ENCODE measurements at places on chromosomes 2 and 18. TPM values are rescaled to one million over a fixed set of nuclear protein-coding genes. Genes with fewer than 3 reads are reported as not detected.

DNA sequence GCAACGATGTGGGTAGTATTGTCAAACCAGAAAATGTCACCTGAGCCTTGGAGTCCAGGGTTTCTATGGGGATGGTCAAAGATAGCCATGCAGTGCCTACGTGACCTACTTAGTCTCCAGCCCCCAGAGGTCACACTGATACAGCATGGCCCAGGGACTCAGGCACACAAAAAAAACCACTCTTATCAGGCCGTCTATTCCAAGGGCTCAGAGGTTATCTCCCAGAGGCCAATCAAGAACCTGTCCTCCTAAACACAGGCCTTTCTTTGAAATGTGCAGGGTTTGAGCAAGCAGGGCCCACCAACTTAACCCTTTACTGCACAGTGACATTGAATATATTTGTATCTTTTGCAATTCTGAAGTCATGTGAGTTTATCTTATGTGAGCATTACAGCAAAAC, 82.7 kb downstream of the MRO start:
- no peaks in the 10 kb centered on the region for H3K4me1 ChIP-seq
- no peak overlapping the region for H3K27ac ChIP-seq
- no peaks in the 10 kb centered on the region for H3K36me3 ChIP-seq
- no peak overlapping the region for H3K4me3 ChIP-seq
- H3K27me3 ChIP-seq: no peaks in the 10 kb centered on the region

GRCh38 chr2:240377366-240377765, 58.1 kb upstream of the GPC1 start:
- H3K4me1 ChIP-seq: peaks cover 23% of the 10 kb centered on the region
- no peak overlapping the region for H3K27ac ChIP-seq
- no peaks in the 10 kb centered on the region for H3K36me3 ChIP-seq
- no peak for DNase-seq
- no peak overlapping the region for H3K4me3 ChIP-seq

C2orf66 gene
- total RNA-seq: not detected

SULT1C2 gene
- total RNA-seq: 0.12 TPM

AGXT gene
- total RNA-seq: not detected

Data from psoas muscle (tissue), 8 donors.